Articular chondrocyte of knee joint (primary cell): ENCODE measurements at places on chromosomes 3 and 15. TPM values are rescaled to one million over a fixed set of nuclear protein-coding genes. Genes with fewer than 3 reads are reported as not detected.

The PPP1R14D gene
- not detected in 2 replicates for total RNA-seq

The RPP25 gene
- 4.0 and 8.1 TPM in 2 replicates for total RNA-seq

The TM6SF1 gene
- total RNA-seq: 0.11 TPM in 1 of 2 replicates, not detected in the other

The REC114 gene
- not detected in 2 replicates for total RNA-seq

The GABRA5 gene
- total RNA-seq: under 0.01 and 0.22 TPM in 2 replicates

The IQCH gene
- total RNA-seq: 4.2 and 7.3 TPM in 2 replicates

The SEMA4B gene
- total RNA-seq: 20.0 and 21.2 TPM in 2 replicates

The DGKG gene
- total RNA-seq: 7.0 and 7.3 TPM in 2 replicates

The ASB7 gene
- total RNA-seq: 14.9 and 17.9 TPM in 2 replicates

The GRK7 gene
- total RNA-seq: not detected in 2 replicates

The ITPR1 gene
- 34.5 and 79.0 TPM in 2 replicates for total RNA-seq

The TAGLN3 gene
- not detected in 2 replicates for total RNA-seq

The ARGFX gene
- not detected in 2 replicates for total RNA-seq

The DNAH1 gene
- total RNA-seq: 6.5 and 8.1 TPM in 2 replicates

The TRAT1 gene
- not detected in 2 replicates for total RNA-seq

The RASGRP1 gene
- under 0.01 and 0.11 TPM in 2 replicates for total RNA-seq

The SNRK gene
- total RNA-seq: 23.1 and 25.6 TPM in 2 replicates

The TGM5 gene
- 0.22 and 0.78 TPM in 2 replicates for total RNA-seq

The C3orf49 gene
- total RNA-seq: not detected in 2 replicates

The CCR1 gene
- total RNA-seq: 0.65 and 1.3 TPM in 2 replicates

The AHSG gene
- 0.11 TPM in 1 of 2 replicates, not detected in the other for total RNA-seq

The CFAP100 gene
- not detected in 2 replicates for total RNA-seq

The TIMP4 gene
- 12.2 and 17.6 TPM in 2 replicates for total RNA-seq

The GNAT1 gene
- total RNA-seq: not detected in 2 replicates

The GPR156 gene
- 1.2 and 1.5 TPM in 2 replicates for total RNA-seq

The TMC3 gene
- total RNA-seq: not detected in 2 replicates

The CD200R1 gene
- 0.11 and 0.13 TPM in 2 replicates for total RNA-seq

The STRA6 gene
- 0.39 and 0.86 TPM in 2 replicates for total RNA-seq

The RYR3 gene
- total RNA-seq: not detected in 2 replicates

The SPPL2A gene
- total RNA-seq: 142 and 173 TPM in 2 replicates

The VILL gene
- 5.4 and 6.5 TPM in 2 replicates for total RNA-seq

The UMPS gene
- 25.5 and 91.4 TPM in 2 replicates for total RNA-seq

The GOLGA8S gene
- 0.13 and 0.22 TPM in 2 replicates for total RNA-seq

The BSN gene
- total RNA-seq: 0.22 and 0.26 TPM in 2 replicates

The HESX1 gene
- total RNA-seq: 0.52 and 0.65 TPM in 2 replicates

The ICE2 gene
- total RNA-seq: 42.3 and 52.9 TPM in 2 replicates

The COPB2 gene
- total RNA-seq: 218 and 222 TPM in 2 replicates

The UCN2 gene
- 0.13 and 0.22 TPM in 2 replicates for total RNA-seq

The CYP1A1 gene
- 0.32 TPM in 1 of 2 replicates, not detected in the other for total RNA-seq

The KCNMB2 gene
- total RNA-seq: 0.11 TPM in 1 of 2 replicates, not detected in the other
